ENCODE measurements at places on chromosomes 3 and 15.

DNA sequence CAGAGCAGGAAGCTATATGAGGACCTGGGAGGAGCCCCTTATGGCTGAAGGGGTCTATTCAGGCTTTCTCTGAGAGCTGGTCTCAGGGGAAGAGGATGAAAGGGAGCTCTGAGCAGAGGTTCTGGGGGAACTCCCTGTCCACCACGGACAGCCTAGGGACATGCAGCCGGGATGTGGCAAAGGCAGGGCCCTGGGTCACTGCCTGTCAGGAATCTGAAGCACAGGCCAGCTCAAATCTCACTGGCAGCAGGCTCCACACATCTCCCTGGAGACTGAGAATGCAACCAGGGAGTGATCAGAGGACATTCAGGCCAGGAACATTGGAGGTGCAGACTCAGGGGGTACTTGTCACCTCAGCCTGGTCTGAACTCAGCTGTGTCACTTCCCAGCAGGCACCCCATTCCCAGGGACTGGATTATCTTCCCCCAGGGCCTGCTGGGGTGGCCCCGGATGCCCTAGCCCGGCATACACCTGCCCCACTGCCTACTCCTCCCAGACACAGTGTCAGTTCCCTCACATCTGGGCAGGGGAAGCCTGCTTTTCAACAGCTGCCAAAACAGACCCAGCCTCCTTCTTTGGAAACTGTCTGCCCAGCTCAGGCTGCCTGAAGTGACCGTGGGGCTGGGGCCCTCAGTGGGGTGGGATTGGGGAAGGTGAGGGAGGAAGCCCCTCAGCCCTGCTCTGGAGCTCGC, 18.3 kb upstream of the SEMA3F start:
- no peak for DNase-seq

DNA sequence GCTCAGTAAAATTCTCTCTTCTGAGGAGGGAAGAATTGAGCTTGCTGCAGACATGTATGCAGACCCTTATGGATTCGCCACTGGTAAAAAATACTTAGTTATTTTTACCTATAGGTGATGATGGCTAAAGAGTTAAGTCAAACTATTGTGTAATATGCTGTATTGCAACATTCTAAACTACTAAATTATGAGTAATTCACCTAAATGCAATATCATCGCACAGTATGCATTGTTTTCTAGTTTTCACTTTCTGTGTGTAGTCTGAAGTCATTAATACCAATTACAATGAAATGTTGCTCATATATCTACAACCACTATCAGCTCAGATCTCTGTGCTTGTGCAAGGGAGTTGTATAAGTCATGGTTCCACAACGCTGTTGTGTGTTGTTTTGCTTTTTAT, 48.7 kb upstream of the ROBO2 start:
- DNase-seq, result peak; percentile 0

DNA sequence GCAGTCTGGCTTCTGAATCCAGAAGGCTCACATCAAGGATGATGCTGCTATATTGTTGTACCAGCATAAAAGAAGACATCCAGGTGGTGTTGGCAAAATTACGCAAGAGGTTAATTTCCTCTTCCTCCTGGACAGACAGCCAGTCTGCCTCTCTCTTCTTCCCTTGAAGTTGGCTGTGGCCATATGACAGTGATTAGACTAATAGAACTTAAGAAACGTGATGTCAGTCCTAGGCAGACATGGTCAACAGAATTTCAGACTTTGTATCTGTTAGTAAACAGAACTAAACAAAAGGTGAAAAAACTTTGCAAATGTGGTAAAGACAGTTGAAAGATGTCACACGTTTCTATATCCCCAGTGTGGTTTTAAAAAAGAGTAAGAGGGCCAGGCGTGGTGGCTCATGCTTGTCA, 465.2 kb upstream of the NR2F2 start:
- no peak for DNase-seq

DNA sequence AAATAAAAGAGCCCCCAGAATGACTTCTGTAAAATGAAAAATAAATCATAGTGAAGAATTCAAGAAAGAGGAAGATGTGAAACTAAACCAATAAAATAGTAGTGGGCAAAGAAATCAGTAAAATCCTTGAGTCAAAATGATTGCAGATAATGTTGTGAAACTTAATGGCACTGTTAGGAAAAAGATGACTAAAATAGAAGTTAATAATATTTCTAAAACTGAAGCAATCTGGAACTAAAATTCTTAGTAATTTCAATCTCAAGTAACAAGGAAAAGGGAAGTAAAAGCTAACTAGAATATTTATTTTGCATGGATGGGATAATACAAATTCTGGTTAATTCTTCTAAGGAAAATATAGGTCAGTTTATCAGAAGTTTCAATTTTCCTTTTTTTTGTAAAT, 84.6 kb downstream of the TMCO5A start:
- peak; percentile 78 for DNase-seq

DNA sequence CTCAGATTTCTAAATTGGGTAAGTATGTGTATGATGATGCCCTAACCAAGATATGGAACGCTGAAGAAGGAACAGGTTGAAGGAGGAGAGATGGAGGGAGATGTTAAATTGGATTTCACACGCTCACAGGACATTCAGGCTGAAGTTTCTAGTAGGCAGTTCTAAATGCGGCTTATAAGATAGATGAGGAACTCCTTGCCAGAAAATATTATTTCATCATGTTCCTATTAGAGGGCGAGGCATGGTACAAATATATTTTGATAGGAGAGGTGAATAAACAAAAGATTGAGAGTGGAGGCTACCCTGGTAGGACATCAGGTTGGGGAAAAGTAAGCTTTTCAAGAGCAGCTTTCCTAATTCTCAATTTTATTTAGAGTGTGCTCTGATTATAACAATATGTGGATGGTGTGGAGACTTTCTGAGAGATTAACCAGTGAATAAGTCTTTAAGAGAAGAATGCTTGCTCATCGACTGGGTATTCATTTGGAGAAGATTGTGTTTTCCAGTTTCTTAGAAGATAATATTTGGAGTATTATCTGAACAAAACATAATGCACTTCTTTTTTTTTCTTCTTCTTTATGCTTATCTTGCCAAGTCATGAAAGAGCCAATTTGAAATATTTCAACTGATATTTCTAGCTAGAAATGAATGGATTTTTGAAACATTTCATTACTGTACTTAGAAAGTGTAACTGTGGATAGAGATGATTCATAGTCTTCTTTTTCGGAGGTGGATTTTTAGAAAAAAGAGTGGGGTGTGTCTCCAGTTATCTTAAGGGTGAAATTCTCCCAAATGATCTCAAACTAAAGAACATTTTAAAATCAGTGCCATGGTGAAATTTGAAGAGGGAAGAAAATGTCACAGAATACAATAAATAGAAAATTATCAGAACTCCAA, 88.5 kb downstream of the B3GALNT1 start:
- no peak for DNase-seq
